ENCODE measurements at places on chromosomes 5 and 9.

DNA sequence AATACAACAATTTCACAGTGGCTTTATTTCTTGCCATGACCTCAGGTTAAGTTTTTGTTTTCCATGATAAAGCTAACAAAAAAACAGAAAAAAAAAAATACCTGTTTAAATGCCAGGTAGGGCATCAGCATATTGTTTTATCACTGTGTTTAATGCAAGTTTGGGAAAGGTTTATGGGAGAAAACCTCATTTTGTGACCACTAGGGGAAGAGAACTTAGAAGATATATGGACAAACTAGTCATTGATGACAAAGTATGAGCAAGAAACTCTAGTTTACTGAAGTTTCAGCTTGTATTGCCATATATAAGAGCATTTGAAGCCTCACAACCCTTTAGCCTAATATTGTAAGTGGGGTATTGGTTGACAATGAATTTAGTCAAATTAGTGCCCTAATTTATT, 1431.4 kb upstream of the CDH18 start:
- no peak for DNase-seq
- no peaks in the 10 kb centered on the region for H3K36me3 ChIP-seq
- H3K27me3 ChIP-seq: no peaks in the 10 kb centered on the region
- no peaks in the 10 kb centered on the region for H3K4me1 ChIP-seq
- no peak overlapping the region for H3K27ac ChIP-seq

DNA sequence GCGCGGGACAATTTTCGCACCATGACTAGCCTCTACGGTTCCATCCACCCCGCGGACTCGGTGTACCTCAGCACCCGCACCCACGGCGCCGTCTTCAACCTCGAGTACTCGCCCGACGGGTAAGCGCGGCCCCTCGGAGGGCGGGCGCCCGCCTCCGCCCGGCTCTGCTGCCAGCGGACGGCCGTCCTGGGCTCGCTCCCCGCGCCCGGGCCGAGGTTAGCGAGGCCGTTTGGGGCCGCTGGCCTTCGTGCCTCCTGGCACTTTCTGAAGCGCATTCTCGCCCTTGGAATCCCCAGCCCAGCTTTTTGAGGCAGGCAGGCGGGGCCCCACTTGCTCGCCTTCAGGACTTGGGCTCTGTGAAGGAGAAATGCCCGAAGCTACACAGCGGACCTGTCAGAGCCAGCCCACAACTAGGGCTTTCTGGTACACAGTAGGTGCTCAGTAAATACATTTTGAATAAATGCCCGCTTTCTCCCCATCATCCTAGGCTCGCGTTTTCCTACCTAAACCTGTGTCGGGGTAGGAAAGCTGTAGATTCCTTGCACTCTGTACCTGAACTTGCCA, 772 bp downstream of the DCAF10 start:
- H3K4me1 ChIP-seq: peaks cover 24% of the 10 kb centered on the region
- H3K36me3 ChIP-seq: no peaks in the 10 kb centered on the region
- peak overlapping the region; percentile 85 for H3K27ac ChIP-seq
- H3K4me3 ChIP-seq: peak overlapping the region; percentile 95
- DNase-seq: peak; percentile 76

DNA sequence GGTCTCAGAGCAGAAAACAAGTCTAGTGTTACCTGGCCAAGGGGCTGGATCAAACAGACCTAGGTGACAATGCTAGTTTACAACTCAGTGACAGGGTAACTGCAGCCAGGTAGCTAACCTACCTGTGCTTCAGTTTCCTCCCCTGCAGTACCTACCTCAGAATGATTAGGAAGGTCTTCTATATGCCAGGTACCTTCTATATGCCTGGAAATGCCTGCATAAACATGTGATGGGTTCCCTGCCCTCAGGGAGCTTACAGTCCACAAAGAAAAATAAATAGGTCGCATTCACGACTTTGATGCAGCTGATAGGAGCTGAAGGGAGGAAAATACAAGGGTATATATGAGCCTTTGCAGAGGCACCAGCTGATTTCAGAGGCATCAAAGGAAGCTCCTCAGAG, 16.1 kb downstream of the LHFPL2 start:
- no peaks in the 10 kb centered on the region for H3K27me3 ChIP-seq
- no peak overlapping the region for H3K27ac ChIP-seq
- peaks cover 11% of the 10 kb centered on the region for H3K36me3 ChIP-seq
- H3K4me3 ChIP-seq: no peak overlapping the region

DNA sequence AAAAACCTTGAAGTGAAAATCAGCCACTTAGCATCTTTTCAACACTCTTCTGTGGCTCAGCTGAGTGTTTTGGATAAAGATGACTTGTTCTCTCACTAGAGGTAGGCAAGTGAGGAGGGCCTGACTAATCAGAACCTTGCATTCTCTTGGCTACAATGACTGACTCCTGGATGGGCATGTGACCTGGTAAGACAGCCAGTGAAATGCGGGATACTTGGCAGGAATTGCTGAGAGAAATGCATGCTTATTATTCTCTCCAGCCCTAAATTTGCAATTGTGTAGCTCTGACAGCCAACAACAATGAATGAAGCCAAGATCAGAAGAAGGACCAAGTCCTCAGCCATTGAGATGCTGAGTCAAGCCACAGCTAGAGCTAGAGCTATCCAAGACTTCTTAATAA, 490.5 kb upstream of the ZNF608 start:
- H3K27ac ChIP-seq: no peak overlapping the region
- no peak for DNase-seq
- no peaks in the 10 kb centered on the region for H3K36me3 ChIP-seq
- no peaks in the 10 kb centered on the region for H3K4me1 ChIP-seq
- no peak overlapping the region for H3K4me3 ChIP-seq

GRCh38 chr5:165266939-165267338, 1761.5 kb downstream of the MAT2B start:
- H3K4me1 ChIP-seq: no peaks in the 10 kb centered on the region
- H3K27me3 ChIP-seq: no peaks in the 10 kb centered on the region
- DNase-seq: no peak
- H3K27ac ChIP-seq: no peak overlapping the region
- no peak overlapping the region for H3K4me3 ChIP-seq

DNA sequence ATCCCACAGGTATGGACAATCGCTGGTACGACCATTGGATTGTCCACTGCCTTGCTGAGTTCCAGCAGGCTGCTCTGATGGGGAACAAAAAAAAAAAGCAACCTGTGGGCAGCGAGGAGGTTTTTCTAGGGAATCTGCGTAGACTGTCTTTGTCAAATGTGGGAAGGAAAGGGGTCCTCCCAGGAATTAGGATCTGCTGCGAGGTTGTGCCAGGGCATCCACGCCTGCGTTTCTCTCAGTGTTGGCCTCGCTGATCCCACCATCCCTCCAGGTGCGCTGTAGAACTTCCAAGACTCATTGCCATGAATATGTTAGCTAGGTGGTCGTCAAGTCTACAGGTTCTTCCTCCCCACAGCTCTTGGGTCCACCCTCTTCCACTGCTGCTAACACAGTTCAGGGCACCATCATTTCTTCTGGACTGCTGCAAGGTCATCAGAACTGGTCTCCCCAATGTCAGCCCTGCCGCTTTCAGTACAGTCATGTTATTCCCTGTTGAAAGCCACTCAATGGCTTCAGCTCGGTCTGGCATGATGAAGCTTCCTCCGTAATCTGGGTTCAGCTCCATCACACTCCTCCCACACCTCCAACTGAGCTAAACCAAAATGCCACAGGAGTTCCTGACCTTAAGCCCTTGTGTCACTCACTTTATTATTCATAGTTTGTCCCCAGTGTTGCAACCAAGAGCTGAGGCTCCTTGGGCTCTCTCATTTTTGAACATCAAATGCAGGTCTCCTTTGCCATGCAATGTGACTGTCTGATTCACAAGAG, 79.5 kb upstream of the DMRT1 start:
- no peaks in the 10 kb centered on the region for H3K36me3 ChIP-seq
- peaks cover 7% of the 10 kb centered on the region for H3K27me3 ChIP-seq
- H3K27ac ChIP-seq: no peak overlapping the region
- DNase-seq: no peak

Data from upper lobe of right lung (tissue), 1 donor.